ENCODE measurements at places on chromosomes 6 and 20.
A peak's percentile ranks its signal among the peaks of the same experiment; 100 is the strongest.

GRCh38 chr6:42787063-42787472 is 5.2 kb downstream of the BICRAL start:
- DNase-seq = no peak

GRCh38 chr20:37845241-37845681 is 57.7 kb upstream of the VSTM2L start:
- no peak for DNase-seq

- peak; percentile 44 for DNase-seq
Measured at GRCh38 chr20:51378171-51378928, 164.2 kb downstream of the NFATC2 start.

GRCh38 chr20:40563296-40563950 is 125.6 kb downstream of the MAFB start:
- DNase-seq = no peak

DNA sequence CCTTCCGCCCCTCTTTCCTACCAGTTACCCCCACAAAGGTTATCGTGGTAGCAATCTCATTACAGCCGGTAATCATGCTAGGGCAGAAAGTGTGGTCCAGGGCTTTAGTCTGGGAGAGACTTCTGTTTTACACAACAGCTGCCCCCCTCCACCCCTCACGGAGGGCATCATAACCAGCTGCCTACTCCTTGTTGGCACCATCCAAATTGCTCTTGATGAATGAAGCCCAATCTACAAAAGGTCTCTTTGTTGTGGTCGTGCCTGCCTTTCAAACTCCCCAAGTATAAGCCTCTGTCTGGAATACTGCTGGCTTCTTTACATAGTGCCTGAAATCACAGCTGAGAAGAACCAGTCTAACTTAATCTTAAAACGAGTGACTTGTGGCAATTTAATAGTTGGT is 157.9 kb downstream of the INSM1 start:
- no peak for DNase-seq

GRCh38 chr6:117072134-117072533 is 193.2 kb upstream of the VGLL2 start:
- no peak for DNase-seq

DNA sequence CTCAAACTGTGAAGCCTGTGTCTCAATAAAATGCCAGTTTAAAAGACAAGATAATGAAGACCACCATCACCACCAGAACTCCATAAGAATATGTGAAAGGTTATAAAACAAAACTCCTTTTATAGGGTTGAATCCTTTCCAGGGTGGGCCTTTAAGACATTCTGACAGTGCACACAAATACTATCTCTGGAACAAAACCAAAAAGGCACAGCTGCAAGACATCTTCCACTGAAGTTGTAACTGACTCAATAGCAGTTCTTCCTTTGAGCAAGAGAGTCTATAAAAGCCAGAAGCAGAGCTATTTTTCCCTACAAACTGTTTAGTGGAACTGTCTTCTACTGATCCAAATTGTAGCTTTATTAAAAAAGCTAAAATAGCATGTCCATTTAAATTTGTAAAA is 81.6 kb downstream of the EPB41L2 start:
- DNase-seq = no peak

DNA sequence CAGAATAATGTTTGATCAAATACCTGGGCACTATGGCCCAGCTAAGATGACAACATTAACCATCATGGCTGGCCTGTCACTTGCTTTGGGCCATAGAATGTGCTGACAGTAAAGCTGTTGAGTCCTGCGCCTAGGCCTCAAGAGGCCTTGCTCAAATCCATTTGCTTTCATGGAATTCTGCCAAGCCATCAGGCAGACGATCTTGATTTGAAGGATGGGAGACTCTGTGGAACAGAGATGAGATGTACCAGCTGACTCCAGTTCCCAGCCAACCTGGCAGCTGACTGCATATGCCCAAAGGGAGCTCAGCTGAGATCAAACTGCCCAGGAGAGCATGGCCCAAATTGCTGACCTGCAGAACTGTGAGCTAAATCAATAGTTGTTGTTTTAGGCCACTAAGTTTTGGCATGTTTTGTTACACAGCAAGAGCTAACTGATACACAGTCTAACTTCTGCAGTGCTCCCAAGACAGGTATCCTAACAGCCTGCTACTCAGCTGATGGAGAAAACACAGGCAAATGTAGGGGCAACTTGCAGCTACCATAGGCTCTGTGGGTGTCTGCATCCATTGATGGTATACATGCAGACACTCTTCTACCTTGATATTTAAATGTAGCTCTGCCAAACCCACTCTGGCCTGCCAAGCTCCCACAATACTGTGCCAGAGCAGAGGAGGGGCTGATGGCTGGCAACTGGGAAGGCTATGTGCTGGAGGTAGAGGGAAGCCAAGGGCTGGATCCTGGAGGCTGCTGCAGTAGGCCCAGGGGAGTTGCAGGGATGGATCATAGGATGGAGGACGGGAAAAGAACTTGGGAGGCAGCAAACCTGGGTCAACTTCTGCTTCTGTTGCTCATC is 55.2 kb upstream of the RNF24 start:
- no peak for DNase-seq

- no peak for DNase-seq
Measured at GRCh38 chr6:138541823-138542481, 42.7 kb upstream of the NHSL1 start.

- no peak for DNase-seq
Measured at GRCh38 chr6:156864557-156864956, 87.4 kb downstream of the ARID1B start.
